ENCODE measurements at places on chromosomes 7 and 10.
A peak's percentile ranks its signal among the peaks of the same experiment; 100 is the strongest.

DNA sequence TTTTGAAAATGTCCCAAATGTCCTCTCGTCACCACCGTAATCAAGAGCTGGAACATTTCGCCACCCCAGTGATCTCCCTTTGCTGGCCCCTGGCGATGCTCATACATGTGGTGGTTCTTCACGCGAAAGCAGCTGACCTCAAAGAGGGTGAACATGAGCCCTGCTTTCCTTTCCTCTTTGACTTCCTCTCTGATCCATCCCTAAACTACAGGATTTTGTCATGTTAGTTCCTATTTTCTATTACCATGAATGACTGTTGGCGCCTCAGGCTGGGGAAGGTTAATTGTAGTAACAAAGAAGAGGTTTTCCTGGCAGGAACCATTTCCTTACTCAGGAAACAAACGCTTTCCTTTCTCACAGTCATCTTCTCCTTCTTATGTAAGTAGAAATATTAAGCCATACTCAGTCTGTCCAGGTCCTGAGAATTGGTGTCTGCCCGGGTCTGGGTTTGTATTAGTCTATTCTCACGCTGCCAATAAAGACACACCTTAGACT is 114.5 kb downstream of the INSYN2A start:
- no peak for DNase-seq

DNA sequence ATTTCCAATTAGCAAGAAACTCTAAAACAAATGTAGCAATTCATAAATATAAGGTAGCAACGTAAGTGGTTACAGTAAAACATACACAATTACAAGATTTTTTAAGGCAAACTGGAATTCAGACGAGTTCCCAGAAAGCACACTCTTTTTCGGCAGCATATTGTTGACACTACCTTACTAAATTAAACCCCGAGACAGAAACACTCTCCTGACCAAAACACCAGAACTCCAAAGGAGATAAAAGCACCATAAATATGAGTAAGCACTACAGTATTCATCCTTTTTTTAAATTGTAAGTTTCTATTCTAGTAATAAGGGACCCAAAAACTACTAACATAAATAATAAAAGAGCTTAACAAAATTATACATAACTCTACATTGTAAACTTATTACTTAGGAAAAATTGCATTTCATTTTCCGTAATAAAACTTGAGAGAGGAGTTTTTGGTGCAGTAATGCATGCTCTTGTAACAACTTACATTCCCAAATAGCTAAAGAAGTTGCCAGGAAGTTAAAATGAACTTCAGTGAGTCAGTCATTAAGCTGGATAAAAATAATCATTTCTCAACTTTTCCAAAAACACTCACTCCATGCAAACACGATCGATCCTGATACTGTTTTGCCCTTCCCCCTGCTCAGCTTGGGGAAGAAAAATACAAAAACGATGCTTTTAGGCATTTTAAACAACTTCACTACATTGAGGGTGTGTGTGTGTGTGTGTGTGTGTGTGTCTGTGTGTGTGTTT is 2.0 kb downstream of the PIP4K2A start:
- no peak for DNase-seq

- DNase-seq, result no peak
Measured at GRCh38 chr10:62178568-62178967, 90.1 kb downstream of the RTKN2 start.

GRCh38 chr7:71470830-71471229 is 338.9 kb downstream of the GALNT17 start:
- no peak for DNase-seq

GRCh38 chr10:26407406-26407969 is 30.7 kb upstream of the APBB1IP start:
- no peak for DNase-seq

- DNase-seq, result no peak
Measured at GRCh38 chr7:97019710-97020225, 4.9 kb downstream of the DLX5 start.

DNA sequence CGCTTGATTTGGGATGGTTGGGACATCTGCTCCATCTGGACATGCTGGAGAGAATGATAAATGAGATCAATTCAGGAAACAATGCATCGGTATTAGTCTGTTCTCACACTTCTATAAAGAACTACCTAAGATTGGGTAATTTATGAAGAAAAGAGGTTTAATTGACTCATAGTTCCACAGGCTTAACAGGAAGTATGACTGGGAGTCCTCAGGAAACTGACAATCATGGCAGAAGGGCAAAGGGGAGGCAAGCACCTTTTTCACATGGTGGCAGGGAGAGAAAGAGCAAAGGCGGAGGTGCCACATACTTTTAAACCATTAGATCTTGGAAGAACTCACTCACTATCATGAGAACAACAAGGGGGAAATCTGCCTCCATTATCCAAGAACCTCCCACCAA is 16.8 kb upstream of the TSPAN12 start:
- DNase-seq, result no peak

DNA sequence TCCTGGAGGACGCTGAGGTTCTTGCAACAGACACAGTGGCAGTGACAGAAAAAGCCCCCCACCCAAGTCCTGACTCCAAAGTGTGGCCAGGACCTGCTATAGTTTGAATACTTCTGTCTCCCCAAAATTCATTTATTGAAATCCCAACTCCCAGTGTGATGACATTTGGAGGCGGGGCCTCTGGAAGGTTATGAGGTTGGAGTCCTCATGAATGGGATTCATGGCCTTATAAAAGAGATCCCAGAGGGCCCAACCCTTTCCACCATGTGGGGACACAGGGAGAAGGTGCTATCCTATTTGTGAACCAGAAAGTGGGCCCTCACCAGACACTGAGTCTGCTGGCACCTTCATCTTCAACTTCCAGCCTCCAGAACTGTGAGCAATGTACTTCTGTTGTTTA is 18.3 kb downstream of the ANXA11 start:
- DNase-seq, result no peak

GRCh38 chr10:126126866-126127265 is 230.5 kb downstream of the FANK1 start:
- no peak for DNase-seq

- DNase-seq, result no peak
Measured at GRCh38 chr7:17746020-17746530, 194.2 kb downstream of the SNX13 start.

DNA sequence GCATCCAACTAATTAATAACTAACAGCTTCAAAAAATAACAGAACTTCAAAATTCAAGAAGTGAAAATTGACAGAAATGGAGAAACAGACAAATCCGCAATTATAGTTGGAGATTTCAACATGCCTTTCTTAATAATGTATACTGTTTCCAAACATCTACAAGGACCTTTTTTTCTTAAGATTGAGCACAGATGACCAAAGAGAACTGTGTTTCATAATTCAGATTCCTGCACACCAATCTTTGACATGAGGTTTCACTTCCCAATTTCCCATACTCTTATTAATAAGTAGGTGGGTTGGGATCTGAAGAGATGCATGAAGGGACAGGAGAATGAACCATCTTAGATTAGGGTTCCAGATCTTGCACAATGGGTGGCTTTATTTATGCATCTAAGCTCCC is 24.9 kb upstream of the GIMAP7 start:
- DNase-seq, result no peak

- no peak for DNase-seq
Measured at GRCh38 chr7:38694326-38694725, 63.2 kb upstream of the AMPH start.

DNA sequence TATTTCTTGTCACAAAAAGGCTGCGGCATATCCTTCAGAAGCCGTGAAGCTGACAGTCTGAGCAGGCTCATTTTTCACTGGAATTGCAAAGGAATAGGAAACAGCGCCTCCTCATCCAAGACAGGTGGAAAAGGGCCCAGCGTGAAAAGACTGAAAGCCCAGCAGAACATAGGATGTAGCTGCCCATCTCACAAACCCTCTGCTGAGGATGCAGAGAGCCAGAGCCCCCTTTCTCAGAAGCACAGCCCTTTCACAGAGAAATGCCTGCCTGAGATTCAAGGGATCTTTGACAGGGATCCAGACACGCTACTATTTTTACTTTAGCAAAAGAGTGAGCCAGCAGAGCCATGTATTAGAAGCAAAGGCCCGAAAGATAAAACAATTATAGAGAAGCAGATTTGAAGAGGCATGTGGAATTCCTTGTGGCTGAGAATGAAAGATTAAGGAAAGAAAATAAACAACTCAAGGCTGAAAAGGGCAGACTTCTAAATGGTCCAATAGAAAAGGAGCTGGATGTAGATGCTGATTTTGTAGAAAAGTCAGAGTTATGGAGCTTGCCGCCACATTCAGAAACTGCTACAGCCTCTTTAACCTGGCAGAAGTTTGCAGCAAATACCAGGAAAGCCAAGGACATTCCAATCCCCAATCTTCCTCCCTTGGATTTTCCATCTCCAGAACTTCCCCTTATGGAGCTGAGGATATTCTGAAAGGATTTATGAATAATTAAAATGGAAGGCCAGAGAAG is 36.9 kb downstream of the GDI2 start:
- DNase-seq, result peak; percentile 61

DNA sequence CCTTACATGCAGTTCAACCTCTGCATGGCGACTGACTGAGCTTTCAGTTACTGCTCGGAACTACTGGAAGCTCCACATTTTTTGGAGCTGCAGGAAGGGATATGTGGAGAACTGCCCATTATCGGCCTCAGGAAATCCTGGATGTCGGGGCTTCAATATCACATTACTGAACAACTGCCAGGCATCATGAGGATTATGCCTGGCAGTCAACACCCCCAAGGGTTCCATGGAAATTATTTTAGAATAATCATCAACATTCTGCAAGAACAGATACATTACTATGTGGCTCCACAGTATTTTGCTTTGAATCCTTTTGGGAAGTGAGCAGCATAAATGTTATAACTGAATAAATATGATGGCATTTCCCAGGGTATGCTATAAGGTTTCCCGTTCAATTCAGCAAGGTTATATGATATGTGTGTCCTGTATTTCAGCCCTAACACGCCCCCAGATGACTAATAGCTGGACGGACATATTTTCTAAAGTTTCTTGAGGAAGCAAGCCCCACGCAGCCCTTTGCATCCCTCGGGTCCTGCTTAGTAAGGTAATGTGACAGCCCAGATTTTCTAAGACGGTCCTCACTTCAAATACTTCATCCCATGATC is 53.0 kb upstream of the OPALIN start:
- DNase-seq, result no peak

DNA sequence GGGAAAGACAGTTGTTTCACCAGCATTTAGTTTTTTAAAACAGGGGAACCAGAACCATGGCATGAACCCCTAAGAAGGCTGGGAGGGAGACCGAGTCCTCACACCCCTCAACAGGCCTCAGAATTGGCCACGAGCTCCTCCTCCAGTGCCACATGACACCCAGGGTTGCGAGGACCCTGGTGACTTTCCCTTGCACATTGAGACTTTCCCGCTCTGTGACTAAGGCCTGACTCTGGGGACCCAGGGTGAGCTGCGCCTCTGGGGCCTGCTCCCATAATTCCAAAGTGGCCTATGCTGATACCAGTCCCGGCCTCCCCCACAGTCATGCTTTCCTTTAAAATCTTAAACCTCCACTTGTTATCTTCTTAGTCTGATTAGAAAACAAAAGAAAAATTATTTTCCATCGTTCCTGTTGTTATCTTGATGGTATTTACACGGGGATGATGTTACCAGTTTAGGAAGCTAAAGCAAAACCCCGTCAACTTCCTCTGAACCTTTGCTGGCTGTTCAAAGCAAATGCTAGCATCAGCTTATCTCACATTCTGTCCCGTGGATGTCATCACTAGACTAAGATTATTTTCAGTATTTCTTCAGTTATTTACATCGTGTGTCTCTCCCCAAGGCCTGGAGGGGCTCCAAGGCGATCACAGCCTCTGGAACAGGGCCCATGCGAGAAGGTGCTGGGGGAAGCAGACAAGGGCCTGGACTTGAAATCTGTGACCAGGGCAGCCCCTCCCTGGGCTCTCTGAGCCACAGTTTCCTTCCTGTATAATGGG is 42.1 kb downstream of the FAM53B start:
- no peak for DNase-seq

DNA sequence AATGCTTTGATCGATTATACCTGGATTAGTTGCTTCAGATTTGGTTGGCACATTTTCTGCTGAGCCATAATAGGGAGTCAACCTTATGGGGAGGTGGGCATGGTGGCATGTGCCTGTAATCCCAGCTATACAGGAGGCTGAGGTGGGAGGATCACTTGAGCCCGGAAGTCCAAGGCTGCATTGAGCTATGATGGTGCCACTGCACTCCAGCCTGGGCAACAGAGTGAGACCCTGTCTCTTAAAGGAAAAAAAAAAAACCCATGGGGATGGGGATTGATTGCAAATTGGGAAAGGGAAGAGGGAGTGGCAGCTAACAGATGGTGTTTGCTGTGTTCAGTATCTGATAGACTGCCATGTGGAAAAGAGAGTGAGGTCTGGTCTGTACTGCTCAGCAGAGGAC is 11.1 kb downstream of the STK17A start:
- DNase-seq, result no peak

DNA sequence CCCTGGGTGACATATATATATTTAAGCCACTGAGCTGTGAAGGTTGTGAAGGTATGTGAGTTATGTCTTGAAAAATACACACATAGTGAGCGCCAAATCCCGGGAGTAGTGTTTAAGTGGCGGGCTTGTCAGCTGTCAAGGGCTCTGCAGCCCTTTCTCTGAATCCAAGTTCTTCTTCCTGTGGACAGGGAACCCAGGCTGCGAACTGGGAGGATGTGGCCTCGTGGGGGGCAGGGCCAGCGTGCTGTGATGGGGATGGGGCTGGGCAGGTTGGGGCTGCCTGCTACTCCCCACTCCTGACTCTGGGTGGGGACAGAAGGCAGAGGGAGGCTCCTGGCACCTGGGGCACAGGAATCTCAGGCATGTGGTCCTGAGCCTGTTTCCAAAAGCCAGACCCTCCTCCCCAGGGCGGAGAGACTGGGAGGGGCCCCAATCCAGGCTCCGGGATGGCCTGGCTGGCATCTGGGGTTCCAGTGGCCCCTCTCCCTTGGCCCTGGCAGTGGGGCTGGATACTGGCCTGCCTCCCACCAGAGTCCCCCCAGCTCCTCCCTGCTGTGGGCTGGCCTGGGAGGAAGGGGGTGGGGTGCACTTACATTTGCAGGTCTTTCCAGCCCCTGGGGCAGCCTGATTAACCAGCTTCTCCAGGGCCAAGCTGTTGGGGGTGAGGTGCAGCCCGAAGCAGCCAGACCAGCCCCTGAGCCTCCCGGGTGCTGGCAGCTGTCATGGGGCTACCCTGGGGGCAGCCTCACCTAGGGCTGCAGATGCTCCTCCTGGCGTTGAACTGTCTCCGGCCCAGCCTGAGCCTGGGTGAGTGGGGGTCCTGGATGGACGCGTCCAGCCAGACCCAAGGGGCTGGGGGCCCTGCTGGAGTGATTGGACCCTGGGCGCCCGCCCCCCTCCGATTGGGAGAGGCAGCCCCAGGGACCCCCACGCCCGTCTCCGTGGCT is at the start of gene UPK3B:
Gene UPK3B (plus strand): TSS at position 622 of the 947 bp plus-strand sequence. CDS start 101 bp downstream, at position 723.
- peak; percentile 0 for DNase-seq

DNA sequence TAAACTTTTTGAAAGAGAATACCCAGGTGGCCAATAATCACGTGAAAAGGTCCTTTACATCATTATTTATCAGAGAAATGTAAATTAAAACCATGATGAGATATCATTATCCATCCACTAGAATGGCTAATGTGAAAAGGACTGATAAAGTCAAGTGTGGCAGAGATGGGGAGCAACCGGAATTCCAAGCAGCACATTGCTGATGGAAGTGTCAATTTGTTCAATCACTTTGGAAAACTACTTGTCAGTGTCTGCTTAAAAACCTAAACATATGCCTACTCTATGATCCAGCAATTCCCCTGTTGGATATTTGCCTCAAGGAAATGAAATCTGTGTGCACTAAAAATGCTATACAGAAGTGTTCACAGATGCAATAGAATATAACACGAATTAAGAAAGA is 465.6 kb downstream of the PLXNA4 start:
- no peak for DNase-seq

GRCh38 chr7:32215697-32216096 is 145.5 kb upstream of the PDE1C start:
- no peak for DNase-seq

Data from cerebellum (tissue), 4 donors.